Activated CD8-positive, alpha-beta T cell treated with anti-CD3 and anti-CD28 coated beads, Interleukin-2, amount 10 ng/mL, durations not matched to agents 7 days and 5 days (primary cell): ENCODE measurements at places on chromosomes 2 and 18. TPM values are rescaled to one million over a fixed set of nuclear protein-coding genes. Genes with fewer than 3 reads are reported as not detected.

- no peak for DNase-seq
Measured at GRCh38 chr2:110866466-110866865, 134.1 kb downstream of the ACOXL start.

- peak; percentile 57 for DNase-seq
Measured at GRCh38 chr2:190996338-190996946, 17.5 kb downstream of the STAT1 start.

GRCh38 chr2:68157002-68157401, 686 bp upstream of the PNO1 start:
- DNase-seq: no peak

DNA sequence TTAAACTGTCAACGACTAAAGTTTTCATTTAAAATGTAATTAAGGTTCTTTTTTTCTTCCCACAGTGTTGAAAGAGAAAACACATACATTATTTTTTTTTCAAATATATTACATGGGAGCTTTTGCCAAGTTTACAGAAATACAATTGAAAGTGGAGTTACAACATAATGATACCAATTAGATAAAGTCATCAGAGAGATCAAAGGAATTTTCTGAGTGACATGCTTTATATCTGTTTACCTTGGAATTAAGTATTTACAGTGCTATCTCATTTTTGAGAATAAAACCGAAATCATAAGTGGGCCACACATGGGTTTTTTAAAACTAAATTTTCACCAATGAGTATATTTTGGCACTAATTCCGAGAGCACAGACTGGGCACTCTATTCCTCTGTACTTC, 165.2 kb downstream of the RAPGEF4 start:
- no peak for DNase-seq

- DNase-seq: no peak
Measured at GRCh38 chr2:229780856-229781773, 66.8 kb upstream of the DNER start.

GRCh38 chr18:61619783-61620182, 273.0 kb downstream of the RNF152 start:
- no peak for DNase-seq

DNA sequence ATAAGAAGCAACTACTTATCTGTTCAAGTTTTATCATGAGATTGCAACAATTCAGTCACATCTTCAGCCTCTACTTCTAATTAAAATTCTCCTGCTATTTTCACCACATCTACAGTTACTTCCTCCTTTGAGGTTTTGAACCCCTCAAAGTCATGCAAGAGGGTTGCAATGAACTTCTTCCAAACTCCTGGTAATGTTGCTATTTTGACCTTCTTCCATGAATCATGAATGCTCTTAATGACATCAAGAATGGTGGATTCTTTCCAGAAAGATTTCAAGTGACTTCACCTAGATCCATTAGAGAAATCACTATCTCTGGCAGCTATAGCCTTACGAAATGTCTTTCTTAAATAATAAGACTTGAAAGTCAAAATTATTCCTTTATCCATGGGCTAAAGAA, 1052.8 kb upstream of the NRXN1 start:
- no peak for DNase-seq

DNA sequence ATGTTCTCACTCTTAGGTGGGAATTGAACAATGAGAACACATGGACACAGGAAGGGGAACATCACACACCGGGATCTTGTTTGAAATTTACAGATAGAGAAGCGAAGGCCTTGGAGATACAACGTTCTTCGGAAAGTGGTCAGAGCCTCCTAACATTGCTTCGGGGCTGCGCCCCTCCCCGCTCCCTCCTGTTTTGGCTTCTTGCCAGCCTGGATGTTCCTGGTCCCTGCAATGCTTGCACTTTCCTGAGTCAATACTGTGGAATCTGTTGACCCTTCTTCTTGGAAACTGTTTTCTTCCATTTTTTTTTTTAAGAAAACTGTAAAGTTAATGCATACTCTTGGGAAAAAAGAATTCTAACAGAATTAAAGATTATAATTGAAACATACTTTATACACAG, 360.8 kb downstream of the SOCS6 start:
- DNase-seq: no peak

DNA sequence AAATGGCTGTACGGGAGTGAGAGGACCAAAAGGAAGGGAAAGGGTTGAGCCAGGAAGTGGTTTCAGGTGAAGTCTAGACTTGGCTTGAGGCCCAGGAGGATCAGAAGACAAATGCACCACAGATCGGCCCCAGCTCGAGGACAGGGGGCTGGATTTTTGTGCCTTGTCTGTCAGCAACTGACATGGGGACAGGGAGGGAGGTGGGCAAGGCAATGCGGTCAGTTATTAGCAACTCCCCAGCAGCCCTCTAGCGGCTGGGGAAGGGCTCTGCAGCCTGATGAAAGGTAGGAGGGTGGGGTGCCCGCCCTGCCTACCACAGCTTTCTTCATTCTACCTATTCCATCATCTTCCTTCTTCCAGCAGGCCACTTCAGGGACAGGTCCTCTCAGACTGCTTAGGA, 50.0 kb downstream of the CPO start:
- DNase-seq: no peak

DNA sequence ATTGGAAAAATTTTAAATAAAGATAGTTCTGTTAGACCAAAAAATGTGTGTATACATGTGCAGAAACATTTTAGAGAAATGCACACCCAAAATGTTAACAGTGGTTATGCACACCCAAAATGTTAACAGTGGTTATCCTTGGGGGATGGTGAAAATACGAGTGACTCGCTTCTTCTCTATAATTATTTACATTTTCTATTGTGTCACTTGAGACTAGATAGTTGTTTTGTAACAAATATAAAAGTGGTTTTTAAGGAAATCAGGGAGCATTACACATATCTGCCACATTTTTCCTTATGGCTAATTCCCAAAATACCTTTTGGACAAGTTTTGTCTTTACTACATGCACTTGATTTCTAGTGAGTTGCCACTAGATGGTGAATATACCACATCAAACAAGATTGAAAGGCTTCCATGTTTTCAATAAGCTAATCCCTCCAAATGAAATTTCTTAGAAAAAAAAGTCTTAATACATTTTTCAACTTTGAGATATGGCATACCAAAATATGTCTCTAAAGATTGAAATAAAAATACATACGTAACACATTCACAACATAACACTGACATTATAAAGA, 9.0 kb upstream of the HIBCH start:
- DNase-seq: no peak

DNA sequence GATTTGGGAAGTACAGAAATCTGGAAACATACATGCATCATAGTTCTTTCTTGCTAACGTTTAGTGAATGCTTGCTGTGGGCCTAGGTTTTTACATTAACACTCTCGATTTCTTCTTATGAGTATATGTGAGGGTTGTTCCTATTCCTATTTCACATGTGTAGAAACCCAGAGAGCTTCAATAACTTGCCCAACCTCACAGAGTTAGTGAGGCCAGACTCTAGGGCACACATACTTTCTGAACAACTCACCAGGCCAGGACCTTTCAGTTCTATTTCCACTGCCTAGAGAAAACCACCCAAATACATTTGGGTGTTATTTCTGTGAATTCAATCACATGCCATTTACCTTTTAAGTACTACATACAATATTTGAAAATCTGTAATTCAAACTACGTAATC, 8.2 kb upstream of the KCTD1 start:
- DNase-seq: no peak

DNA sequence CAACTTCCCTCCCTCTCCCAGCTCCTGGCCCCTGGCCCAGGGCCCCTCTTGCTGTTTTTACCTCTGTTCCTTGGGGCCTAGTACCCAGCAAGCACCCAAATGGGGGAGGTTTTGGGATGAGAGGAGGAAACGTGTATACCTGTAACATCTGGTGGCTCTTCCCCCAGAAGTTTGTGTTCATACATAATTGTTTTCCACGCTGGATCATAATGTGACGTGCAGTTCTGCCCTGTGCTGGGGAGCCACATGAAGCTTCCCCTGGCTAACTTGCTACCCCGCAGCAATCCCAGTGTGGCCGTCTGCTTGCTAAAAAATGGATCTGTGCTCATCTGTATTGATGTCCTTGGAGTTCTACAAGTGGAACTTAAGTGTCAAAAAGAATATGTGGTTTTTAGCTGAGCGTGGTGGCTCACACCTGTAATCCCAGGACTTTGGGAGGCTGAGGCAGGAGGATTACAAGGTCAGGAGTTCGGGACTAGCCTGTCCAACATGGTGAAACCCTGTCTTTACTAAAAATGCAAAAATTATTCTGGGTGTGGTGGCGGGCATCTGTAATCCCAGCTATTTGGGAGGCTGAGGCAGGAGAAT, 36.5 kb downstream of the ANO7 start:
- no peak for DNase-seq

DNA sequence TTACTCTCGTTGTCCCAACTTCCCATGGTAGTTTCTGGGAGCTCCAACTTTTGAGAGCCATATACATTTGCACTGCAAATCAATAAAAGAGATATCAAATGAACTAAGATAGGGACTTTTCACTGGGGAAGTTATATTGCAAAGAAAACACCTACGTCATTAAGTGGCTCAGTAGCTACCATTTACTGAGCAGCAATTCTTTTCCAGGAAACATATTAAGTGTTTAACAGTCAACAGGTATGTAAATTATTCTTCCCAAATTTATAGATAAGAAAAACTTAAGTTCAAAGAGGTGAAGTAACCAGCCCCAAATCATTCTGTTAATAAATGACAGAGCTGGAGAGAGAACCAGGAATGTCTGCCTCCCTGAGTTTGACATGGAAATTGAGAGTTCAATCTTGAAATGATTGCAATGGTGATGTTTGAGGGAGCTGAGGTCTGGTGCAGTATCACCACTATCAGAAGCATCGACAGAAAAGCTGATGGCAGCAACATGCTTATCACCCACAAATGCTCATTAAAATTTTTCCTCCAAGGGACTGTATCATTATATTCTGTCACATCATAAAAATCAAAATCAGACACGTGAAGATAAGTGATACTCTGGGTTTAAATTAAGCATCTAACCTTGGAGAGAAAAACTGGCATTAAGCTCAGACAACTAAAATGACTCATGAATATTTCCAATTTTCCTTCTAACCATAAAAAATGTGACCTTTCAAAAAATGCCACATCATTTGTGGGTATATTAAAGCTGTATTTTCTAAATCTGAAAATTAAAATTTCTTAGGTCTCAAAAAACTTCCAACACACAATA, 43.4 kb downstream of the GAREM1 start:
- DNase-seq: no peak

- DNase-seq: peak; percentile 34
Measured at GRCh38 chr2:85785027-85785822, 31.4 kb downstream of the ATOH8 start.

GRCh38 chr18:63363951-63364350, 3.1 kb downstream of the KDSR start:
- peak; percentile 65 for DNase-seq

GRCh38 chr2:167862782-167863181, 384.6 kb downstream of the STK39 start:
- DNase-seq: no peak

- no peak for DNase-seq
Measured at GRCh38 chr2:214649440-214650205, 159.9 kb downstream of the BARD1 start.

DNA sequence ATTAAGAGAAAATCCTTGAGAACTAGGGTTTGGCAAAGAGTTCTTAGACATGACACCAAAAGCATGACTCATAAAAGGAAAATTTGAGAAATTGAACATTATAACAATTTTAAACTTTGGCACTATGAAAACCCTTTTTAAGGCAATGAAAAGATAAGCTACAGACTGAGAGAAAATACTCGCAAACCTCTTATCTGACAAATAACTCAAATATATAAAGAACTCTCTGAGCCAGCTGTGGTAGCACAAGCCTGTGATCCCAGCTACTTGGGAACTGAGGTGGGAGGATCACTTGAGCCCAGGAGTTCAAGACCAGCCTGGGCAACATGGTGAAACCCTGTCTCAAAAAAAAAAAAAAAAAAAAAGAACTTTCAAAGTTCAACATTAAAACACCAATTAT, 70.5 kb downstream of the FAM168B start:
- DNase-seq: no peak

GRCh38 chr2:43879261-43879660, 40.5 kb downstream of the ABCG8 start:
- DNase-seq: no peak

GRCh38 chr2:218959761-218960308, 369 bp downstream of the CDK5R2 start:
- no peak for DNase-seq

- DNase-seq: no peak
Measured at GRCh38 chr2:143935482-143935752, 584.5 kb downstream of the ZEB2 start.

- no peak for DNase-seq
Measured at GRCh38 chr2:27502142-27502541, 5.5 kb downstream of the GCKR start.

GRCh38 chr18:43869451-43870008, 592.2 kb upstream of the SYT4 start:
- DNase-seq: no peak

- no peak for DNase-seq
Measured at GRCh38 chr2:64832936-64833335, 156.3 kb upstream of the SLC1A4 start.

GRCh38 chr18:48138660-48139430, 208.4 kb upstream of the SMAD2 start:
- no peak for DNase-seq

- no peak for DNase-seq
Measured at GRCh38 chr18:50788284-50788683, 31.5 kb downstream of the MRO start.

DNA sequence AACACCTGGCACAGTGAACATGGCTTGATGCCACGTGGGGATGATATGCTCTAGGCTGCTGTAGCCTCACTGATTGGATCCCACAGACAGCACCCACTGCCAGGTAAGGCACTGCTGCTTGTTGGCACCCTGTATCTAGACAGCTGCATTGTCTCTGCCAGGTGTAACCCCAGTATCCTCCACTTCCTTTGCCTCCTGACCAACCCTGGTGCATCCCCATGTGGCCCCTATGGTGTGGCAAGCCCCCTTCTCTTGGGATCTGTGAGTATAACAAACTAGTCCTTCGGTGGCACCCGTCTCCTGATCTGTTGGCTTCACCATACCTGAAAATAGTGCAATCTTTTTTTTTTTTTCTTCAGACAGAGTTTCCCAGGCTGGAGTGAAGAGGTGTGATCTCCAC, 11.1 kb downstream of the TEX51 start:
- DNase-seq: peak; percentile 16

- no peak for DNase-seq
Measured at GRCh38 chr2:67503066-67503795, 106.1 kb downstream of the ETAA1 start.

GRCh38 chr2:72128059-72128842, 19.4 kb downstream of the CYP26B1 start:
- no peak for DNase-seq

- DNase-seq: peak; percentile 86
Measured at GRCh38 chr2:29115797-29116781, 874 bp downstream of the CLIP4 start.

GRCh38 chr18:34965566-34965965, 75.6 kb upstream of the MAPRE2 start:
- no peak for DNase-seq

TM4SF20 gene
- not detected for total RNA-seq

NTSR2 gene
- not detected for total RNA-seq

SNED1 gene
- total RNA-seq: 3.5 TPM

POTEI gene
- not detected for total RNA-seq

SERPINB4 gene
- not detected for total RNA-seq

KATNAL2 gene
- total RNA-seq: 0.76 TPM

CYP27C1 gene
- total RNA-seq: not detected

IL1R2 gene
- not detected for total RNA-seq

PLEKHH2 gene
- 0.32 TPM for total RNA-seq

SLC19A3 gene
- not detected for total RNA-seq

L3MBTL4 gene
- not detected for total RNA-seq

GAREM2 gene
- total RNA-seq: 5.5 TPM

C2orf92 gene
- total RNA-seq: 5.5 TPM
